ENCODE measurements at places on chromosomes 3 and 15.

DNA sequence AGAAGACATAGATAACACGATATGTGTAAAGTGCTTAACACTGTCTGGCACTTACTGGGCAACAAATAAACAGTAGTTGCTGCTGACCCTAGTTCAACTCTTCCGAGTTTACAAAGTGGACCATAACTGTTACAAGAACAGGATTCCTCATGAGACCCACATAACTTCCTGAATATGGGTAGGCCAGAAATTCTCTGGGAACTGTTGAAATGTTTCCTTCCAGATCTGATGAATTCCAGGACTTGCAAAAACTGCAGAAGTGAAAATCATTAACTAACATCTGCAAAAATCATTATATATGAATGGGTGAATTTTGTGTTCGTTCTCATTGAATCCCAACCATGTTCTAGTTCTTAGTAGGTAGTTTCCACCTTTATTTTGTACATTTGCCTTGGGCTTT, 181.7 kb upstream of the MME start:
- no peak for DNase-seq

- DNase-seq: peak; percentile 58
Observed at GRCh38 chr3:161420746-161421145, 49.4 kb upstream of the SPTSSB start.

DNA sequence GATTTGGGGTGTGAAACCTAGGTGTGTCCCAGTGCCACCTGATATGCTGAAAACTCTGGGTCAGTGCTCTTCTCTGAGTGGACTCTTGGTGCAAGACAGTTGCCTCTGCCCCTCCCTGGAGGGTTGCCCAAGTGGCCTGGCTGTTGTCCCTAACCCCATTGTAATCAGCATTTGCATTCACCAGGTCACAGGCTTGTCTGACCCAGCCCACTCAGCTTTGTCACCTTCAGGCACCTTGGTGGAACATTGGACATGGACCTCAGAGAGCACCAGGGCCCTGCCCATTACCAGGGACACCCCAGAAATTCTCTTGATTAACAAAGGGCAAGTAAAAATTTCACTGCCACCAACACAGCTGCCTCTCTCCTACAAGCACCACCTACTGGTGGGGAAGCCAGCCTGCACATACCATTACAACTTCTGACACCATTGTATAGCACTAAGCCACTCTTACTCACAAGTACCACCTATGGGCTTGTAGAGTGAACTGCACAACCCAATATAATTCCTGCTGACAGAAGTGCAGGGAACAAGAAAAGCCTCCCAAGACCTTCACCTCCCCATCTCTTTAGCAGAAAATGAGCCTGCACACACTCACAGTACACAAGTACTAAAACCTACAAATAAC, 324.6 kb downstream of the EPHA6 start:
- no peak for DNase-seq

GRCh38 chr3:57840473-57840872, 84.4 kb downstream of the SLMAP start:
- no peak for DNase-seq

DNA sequence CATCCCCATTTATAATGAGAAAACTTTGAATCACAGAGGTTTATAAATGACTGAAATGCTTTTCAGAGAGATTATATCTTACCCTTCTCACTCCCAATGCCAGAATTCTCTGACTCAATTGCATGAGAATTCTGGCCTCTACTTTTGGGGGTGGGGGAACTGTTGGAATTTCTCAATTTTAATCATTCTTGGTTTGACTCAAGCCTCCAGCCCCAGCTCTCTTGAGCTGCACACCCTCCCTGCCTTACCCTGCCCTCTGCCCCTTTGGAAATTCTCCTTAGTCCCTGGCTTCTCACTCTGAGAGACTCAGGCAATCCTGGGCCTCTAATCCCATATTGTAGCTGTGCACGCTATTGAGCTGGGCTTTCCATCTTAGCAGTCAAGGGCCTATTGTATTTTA, 44.2 kb downstream of the ZNF589 start:
- DNase-seq: no peak

GRCh38 chr3:161794551-161794950, 297.9 kb downstream of the OTOL1 start:
- no peak for DNase-seq

DNA sequence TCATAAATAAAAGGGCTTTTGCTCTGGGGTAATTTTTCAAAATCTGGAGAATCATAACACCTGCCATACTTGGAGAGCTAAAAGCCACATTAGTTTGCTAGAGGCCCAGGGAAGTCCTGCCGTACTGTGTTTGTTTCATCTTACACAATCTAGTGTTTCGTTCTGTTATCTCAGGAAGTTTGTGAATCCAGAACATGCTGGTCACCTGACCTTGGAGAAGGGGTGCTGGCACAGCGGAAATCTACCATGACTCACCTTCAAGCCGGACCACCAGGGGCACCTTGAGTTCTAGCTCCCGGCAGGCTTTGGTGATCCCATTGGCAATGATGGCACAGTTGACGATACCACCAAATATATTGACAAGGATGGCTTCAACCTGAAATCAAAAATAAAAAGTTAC, 253.9 kb downstream of the SUCLG2 start:
- no peak for DNase-seq

- no peak for DNase-seq
Observed at GRCh38 chr15:20348291-20348899, 193.2 kb downstream of the GOLGA6L6 start.

- DNase-seq: no peak
Observed at GRCh38 chr3:48592519-48593087, 2.5 kb downstream of the COL7A1 start.

- peak; percentile 19 for DNase-seq
Observed at GRCh38 chr15:40787344-40787841, 17.6 kb downstream of the C15orf62 start.

DNA sequence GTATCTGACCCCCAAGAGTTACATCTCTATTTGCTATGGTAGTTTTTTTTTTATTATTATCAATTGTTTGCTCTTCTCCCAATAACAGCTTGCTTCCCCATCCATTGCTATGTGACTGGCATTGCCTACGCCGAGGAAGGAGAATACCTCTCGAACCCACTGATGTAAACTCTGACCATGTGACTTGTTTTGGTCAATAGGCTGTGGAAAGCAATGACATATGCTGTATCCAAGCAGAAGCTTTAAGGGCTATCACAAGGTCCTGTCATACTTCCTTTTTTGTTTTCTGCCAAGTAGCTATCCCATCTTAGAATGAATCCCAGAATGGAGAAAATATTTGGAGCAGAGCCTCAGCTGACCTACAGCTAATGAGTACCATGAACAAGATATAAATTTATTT, 111.0 kb upstream of the FRMD4B start:
- no peak for DNase-seq

DNA sequence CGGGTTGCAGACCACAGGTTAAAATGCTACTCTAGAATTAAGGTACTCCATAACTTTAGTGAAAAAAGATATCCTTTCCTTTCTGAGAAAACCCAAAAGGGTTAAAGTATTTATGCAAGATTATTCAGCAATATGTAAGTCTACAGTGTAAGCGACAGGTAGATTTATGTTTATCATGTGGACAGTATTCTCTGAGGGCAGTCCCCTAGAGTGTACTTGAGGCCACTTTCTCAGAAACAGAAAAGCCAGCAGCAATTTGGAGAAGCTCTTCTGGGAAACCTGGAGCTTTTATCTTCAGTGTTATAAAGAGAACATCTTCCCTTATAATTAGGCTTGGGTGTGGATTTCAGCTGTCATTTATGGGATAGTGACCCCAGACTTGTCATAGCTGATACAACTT, 8.9 kb downstream of the ST3GAL6 start:
- DNase-seq: no peak

GRCh38 chr15:71691458-71692417, 118.6 kb upstream of the NR2E3 start:
- no peak for DNase-seq

GRCh38 chr15:74399100-74399499, 31.7 kb upstream of the CYP11A1 start:
- no peak for DNase-seq

DNA sequence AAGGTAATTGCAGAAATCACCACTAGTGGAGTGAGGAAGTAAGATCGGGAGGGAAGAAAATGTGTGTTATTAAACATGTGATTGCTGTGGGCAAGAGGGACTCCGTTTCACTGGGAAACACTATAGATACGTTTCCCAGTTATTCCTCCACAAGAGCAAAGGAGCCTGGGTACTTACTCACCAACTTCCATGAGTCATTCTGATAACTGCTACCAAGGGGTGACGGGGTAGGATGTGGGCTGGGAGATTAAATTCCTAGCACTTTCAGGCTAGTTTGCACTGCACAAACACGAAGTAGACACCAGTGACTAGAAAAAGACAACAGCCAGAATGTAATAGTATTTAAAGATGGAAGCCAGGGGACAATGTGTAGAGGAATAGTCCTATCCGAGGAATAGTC, 812.9 kb upstream of the CFAP20DC start:
- DNase-seq: no peak

DNA sequence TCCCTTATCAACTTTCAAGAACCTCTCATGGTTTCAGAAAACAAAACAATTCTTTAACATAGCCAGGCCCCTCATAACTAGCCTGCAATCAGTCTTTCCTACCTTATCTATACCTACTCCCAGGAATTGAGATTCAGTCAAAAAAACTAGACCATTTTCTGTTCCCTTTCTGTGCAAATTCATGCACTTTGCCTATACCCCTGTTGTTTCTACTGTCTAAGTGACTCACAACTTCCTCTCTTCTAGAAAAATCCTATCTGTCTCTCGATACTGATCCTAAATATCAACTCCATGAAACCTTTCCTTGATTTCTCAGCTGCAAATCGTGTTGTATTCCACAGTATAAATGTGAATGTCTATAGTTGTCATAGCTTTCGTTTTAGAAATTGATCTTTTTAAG, 10.9 kb upstream of the IL1RAP start:
- no peak for DNase-seq

DNA sequence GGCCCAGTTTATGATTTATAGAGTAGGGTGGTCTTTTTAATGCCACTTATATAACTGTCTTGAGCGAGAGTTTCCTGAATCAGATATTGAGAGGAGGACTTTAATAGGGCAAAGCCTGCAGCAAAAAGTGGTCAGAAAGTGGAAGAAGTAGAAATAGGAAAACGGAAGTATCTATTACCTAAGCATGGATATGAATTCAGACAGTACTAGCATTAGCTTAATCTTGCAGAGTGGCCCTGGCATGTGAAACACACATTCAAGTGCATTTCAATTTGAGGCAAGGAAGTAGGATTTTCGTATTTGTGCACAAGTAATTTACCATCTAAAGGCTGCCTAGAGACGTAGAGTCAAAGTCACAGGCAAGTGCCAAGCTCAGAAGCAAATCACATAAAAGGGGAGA, 622.3 kb downstream of the DIPK2A start:
- DNase-seq: no peak

DNA sequence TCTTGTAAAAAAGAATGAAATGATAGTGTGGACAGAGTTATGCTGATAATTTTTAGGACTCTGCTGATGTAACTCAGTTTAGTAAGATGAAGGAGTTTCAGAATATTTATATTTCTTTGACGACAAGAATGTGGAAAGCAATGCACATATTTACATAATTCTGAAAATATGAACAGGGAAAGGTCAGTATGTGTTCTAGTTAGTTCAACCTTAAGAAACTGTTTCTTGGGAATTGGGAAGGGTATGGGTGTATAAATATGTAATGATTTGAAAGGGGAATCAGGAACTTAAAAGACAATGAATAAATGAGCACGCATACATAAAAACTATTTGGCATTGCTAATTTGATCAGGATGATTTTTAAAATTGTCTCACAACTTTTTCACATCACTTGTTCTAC, 1226.1 kb downstream of the SI start:
- DNase-seq: no peak

- DNase-seq: no peak
Observed at GRCh38 chr3:46058981-46059380, 31.7 kb upstream of the XCR1 start.

DNA sequence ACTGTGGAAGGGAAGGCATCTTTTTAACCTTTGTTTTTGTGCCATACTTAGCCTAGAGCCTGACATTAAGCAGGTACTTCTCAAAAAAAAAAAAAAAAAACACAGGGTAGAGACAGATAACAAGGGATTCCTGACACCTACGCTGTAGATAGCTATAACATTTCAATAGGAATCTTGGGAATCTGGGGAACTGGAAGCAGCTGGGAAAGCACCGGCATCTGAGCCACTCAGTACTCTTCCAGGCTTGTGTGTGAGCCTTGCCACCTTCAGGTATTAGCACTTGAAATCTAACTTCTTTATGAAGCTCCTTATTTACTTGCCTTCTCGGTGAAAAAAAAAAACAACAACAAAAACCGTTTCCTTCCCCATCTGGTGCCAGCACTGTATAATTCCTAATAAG, 46.8 kb downstream of the PIK3CA start:
- no peak for DNase-seq

GRCh38 chr3:64224826-64225610, at the start of gene PRICKLE2:
Gene PRICKLE2, minus strand, starts transcription at chr3:64225466. Its CDS starts 26,539 bp downstream, at chr3:64198927.
- DNase-seq: no peak

DNA sequence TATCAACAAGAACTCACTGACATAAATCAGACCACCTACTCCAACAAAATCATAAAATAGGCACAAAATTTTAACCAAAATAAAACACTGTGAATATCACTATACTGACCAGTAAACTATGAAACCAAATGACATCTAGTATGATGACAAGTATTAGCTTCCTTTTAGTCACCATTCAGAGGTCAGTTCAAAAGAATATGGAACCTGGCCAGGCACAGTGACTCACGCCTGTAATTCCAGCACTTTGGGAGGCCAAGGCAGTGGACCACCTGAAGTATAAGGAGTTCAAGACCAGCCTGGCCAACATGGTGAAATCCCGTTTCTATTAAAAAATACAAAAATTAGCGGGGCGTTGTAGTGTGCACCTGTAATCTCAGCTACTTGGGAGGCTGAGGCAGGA, 65.8 kb downstream of the SMARCC1 start:
- no peak for DNase-seq

DNA sequence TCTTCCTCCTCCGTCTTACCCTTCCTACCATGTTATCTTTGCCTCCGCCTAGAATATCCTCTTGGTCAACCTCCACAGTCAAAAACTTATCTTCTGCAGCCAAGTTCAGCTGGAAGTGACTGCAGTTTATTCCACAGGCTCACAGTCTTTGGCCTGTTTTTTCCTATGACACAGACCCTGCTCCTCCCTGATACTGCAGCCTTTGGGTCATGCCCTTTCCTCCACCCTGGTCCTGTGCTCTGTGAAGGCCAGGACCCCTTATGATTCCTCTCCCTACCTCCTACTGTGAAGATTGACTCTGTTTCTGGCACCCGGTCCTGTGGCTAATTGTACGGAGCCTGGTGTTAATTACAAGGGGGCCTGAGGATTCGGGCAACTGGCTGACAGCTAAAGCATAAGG, 49.3 kb upstream of the SCN5A start:
- no peak for DNase-seq

- DNase-seq: no peak
Observed at GRCh38 chr3:4986175-4986781, 7.0 kb downstream of the BHLHE40 start.

- no peak for DNase-seq
Observed at GRCh38 chr3:122077293-122078234, 22.4 kb downstream of the CD86 start.

DNA sequence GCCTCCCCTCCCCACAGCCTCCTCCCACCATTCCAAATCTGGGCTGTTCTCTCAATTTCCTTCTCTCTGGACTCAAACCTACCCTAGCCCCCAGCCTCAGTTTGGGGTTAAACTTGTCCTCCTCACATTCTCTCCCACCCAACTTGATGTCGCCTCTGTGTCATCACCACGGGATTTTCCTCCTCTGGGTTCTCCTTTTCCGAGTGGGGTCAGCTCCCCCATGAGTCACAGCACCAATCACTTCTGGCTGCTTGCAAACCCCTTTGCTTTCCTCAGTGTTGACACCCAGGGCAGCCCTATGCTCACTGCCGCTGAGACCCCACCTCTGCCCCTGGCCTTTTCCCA, 451 bp downstream of the CCR5AS start:
- DNase-seq: no peak

- peak; percentile 11 for DNase-seq
Observed at GRCh38 chr3:149214702-149215101, 6.9 kb downstream of the CP start.

Measured in NCI-H1092 treated with DMSO at 0.1 percent for 48 hours (cell line).